GM12878 (cell line): ENCODE measurements at places on chromosomes 6 and 20. TPM values are rescaled to one million over a fixed set of nuclear protein-coding genes. Genes with fewer than 3 reads are reported as not detected.
A peak's percentile ranks its signal among the peaks of the same experiment; 100 is the strongest.

PRPH2 gene
- total RNA-seq: not detected in 2 replicates

TGM2 gene
- total RNA-seq: 1.2 and 1.8 TPM in 2 replicates

TTK gene
- 28.9 and 29.4 TPM in 2 replicates for total RNA-seq

ATP6V1G2 gene
- total RNA-seq: 2.5 and 3.5 TPM in 2 replicates

LTB gene
- 46.8 and 50.9 TPM in 2 replicates for total RNA-seq

CLPSL1 gene
- not detected in 2 replicates for total RNA-seq

TNFRSF6B gene
- total RNA-seq: not detected in 2 replicates

GRCh38 chr20:37316116-37316774 is 26.8 kb downstream of the MANBAL start:
- peak overlapping the region; percentile 93 for H3K27ac ChIP-seq
- H3K4me1 ChIP-seq: peaks cover 33% of the 10 kb centered on the region
- no peaks in the 10 kb centered on the region for H3K27me3 ChIP-seq
- no peak overlapping the region for H3K4me3 ChIP-seq
- DNase-seq: no peak

GRCh38 chr6:13234130-13234529 is 94.2 kb downstream of the TBC1D7 start:
- H3K4me1 ChIP-seq: peaks cover 21% of the 10 kb centered on the region
- no peak overlapping the region for H3K27ac ChIP-seq
- no peaks in the 10 kb centered on the region for H3K27me3 ChIP-seq
- no peak overlapping the region for H3K4me3 ChIP-seq
- no peaks in the 10 kb centered on the region for H3K36me3 ChIP-seq
- DNase-seq: no peak

DNA sequence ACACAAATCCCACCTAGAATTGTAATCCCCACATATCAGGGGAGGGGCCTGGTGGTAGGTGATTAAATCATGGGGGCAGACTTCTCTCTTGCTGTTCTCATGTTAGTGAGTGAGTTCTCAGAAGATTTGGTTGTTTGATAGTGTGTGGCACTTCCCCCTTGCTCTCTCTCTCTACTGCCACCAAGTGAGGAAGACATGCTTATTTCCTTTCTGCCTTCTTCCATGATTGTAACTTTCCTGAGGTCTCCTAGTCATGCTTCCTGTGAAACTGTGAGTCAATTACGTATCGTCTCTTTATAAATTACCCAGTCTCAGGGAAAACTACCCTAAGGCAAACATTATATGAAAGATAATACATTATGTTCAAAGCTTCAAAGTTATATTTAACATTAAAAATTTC is 1297.5 kb upstream of the CITED2 start:
- H3K4me1 ChIP-seq: no peaks in the 10 kb centered on the region
- DNase-seq: no peak
- no peak overlapping the region for H3K27ac ChIP-seq
- H3K4me3 ChIP-seq: no peak overlapping the region
- no peaks in the 10 kb centered on the region for H3K27me3 ChIP-seq

GRCh38 chr20:24441661-24442060 is 27.8 kb upstream of the SYNDIG1 start:
- peaks cover 4% of the 10 kb centered on the region for H3K27me3 ChIP-seq
- H3K4me3 ChIP-seq: no peak overlapping the region
- no peaks in the 10 kb centered on the region for H3K36me3 ChIP-seq
- H3K4me1 ChIP-seq: no peaks in the 10 kb centered on the region
- DNase-seq: no peak

DNA sequence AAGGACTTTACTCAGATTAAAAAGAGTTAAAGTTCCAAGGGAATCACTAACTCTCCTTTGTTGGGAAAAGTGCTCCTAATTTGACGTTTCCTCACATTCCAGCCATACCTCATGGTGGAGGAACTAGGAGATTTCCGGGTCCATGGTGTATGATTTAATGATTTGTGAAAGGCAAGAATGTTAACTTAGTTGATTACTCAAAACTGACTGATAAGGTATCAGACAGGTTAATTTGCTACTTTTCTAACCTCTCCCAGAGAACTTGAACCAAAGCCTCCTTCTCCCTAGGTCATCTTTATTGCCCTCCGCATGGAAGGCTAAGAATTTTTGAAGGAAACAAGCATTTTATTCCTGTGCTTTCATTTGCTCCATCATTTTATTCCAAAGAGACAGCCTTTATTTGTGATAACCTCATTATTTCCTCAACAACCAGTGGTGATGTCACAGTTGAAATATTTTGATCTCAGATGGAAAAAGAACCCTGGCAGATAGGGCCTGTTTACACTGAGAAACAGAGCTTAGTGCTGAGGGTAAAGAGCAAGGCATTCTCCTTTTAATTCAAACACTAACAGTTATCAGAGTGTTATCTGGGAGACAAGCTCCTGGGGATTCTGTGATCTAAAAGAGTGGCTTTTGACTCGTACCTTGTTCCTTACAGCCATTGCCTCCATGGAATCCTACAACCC is 57.4 kb upstream of the BMP2 start:
- H3K36me3 ChIP-seq: no peaks in the 10 kb centered on the region
- H3K27ac ChIP-seq: no peak overlapping the region
- no peak for DNase-seq
- no peaks in the 10 kb centered on the region for H3K4me1 ChIP-seq
- no peaks in the 10 kb centered on the region for H3K27me3 ChIP-seq

- DNase-seq: no peak
- no peaks in the 10 kb centered on the region for H3K36me3 ChIP-seq
- no peaks in the 10 kb centered on the region for H3K4me1 ChIP-seq
Measured at GRCh38 chr6:132612449-132613108, 11.5 kb downstream of the TAAR2 start.

GRCh38 chr6:24492475-24492874 is 2.3 kb upstream of the ALDH5A1 start:
- no peak overlapping the region for H3K27ac ChIP-seq
- H3K27me3 ChIP-seq: no peaks in the 10 kb centered on the region
- no peak for DNase-seq
- H3K4me3 ChIP-seq: no peak overlapping the region
- H3K36me3 ChIP-seq: no peaks in the 10 kb centered on the region
- H3K4me1 ChIP-seq: peaks cover 3% of the 10 kb centered on the region; the same call in 1 of the 2 replicates

DNA sequence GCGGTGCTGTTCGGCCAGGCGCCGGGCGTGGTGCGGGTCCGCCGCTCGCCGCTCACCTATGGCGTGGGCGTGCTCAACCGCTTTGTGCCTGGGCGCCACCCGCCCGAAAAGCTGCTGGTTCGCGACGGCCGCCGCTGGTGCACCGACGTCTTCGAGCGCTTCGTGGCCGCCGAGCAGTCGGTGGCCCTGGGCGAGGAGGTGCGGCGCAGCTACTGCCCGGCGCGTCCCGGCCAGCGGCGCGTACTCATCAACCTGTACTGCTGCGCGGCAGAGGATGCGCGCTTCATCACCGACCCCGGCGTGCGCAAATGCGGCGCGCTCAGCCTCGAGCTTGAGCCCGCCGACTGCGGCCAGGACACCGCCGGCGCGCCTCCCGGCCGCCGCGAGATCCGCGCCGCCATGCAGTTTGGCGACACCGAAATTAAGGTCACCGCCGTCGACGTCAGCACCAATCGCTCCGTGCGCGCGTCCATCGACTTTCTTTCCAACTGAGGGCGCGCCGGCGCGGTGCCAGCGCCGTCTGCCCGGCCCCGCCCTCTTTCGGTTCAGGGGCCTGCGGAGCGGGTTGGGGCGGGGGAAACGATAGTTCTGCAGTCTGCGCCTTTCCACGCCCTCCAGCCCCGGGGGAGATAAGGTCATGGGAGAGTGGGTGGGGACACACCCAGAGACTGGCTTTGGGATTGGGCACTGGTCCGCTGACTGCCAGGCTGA is 15.7 kb downstream of the ADISSP start:
- no peak overlapping the region for H3K27ac ChIP-seq
- no peak overlapping the region for H3K4me3 ChIP-seq

DNA sequence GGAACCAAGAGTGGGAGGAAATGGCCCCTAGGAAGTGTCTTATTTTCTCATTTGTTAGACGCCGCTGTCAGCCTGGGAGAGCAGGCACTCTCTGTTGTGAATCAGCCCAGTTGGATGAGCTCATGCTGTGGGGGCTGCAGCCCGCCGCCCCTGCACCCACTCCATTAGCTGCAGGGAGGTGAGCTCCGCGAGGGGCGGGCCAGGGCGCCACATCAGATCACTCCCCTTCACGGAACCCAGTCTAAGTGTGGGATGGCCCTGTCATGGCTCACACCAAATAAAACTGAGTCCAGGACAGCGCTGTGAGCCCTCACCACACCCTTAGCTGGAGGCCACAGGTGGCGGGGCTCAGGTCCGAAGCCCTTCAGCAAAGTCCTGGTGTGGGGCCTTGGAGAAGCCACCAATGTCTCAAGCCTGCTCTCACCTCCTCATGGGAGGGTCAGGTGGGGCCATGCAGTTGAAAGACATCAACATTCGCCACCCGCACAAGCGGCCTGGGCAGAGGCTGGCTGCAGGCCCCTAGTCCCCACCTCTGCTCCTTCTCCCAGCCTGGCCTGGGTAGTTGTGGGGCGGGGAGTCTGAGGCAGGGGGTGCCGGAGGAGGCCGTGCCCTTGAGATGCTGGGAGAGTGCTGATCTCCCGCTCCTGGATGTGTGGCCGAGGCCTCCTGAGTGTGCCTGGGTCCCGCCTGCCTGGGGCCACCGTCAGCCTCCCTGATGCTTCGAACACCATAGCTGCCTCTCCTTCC is 66.2 kb upstream of the SLCO4A1 start:
- H3K27ac ChIP-seq: no peak overlapping the region
- no peaks in the 10 kb centered on the region for H3K36me3 ChIP-seq
- no peaks in the 10 kb centered on the region for H3K4me1 ChIP-seq
- no peak overlapping the region for H3K4me3 ChIP-seq
- DNase-seq: no peak
- H3K27me3 ChIP-seq: peaks cover 2% of the 10 kb centered on the region; the same call in 1 of the 2 replicates

DNA sequence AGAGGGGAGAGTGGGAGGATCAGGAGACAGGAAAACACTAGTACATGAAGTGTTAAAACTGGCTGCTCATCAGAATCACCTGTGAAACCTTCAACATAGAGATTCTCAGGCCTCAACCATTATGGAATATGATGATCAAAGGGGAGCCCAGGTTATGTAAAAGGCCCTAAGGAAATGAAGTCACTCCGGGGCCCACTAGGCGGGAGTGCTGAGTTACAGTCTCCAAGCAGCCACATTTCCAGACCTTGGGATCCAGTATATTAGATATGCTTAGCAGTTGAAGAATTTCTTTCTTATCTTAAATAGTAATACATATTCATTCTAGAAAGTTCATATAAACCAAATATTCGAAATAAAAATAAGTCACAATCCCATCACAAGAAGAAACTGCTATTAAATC is 476.3 kb downstream of the PRKN start:
- no peak overlapping the region for H3K27ac ChIP-seq
- H3K4me1 ChIP-seq: no peaks in the 10 kb centered on the region
- H3K36me3 ChIP-seq: no peaks in the 10 kb centered on the region
- H3K4me3 ChIP-seq: no peak overlapping the region
- no peaks in the 10 kb centered on the region for H3K27me3 ChIP-seq
- DNase-seq: no peak
